ENCODE measurements at places on chromosomes 2 and 18. TPM values are rescaled to one million over a fixed set of nuclear protein-coding genes. Genes with fewer than 3 reads are reported as not detected.

Gene SOWAHC
- 12.6 TPM for total RNA-seq

Gene DSEL
- 17.3 TPM for total RNA-seq

Gene DSG3
- not detected for total RNA-seq

Gene SCLY
- 20.9 TPM for total RNA-seq

Gene CHRND
- total RNA-seq = not detected

Gene DSG4
- not detected for total RNA-seq

Gene LYG2
- total RNA-seq = not detected

Gene TEKT4
- not detected for total RNA-seq

Gene DNPEP
- 62.9 TPM for total RNA-seq

GRCh38 chr18:57627488-57627887, 5.9 kb upstream of the NARS1 start:
- no peak for DNase-seq

DNA sequence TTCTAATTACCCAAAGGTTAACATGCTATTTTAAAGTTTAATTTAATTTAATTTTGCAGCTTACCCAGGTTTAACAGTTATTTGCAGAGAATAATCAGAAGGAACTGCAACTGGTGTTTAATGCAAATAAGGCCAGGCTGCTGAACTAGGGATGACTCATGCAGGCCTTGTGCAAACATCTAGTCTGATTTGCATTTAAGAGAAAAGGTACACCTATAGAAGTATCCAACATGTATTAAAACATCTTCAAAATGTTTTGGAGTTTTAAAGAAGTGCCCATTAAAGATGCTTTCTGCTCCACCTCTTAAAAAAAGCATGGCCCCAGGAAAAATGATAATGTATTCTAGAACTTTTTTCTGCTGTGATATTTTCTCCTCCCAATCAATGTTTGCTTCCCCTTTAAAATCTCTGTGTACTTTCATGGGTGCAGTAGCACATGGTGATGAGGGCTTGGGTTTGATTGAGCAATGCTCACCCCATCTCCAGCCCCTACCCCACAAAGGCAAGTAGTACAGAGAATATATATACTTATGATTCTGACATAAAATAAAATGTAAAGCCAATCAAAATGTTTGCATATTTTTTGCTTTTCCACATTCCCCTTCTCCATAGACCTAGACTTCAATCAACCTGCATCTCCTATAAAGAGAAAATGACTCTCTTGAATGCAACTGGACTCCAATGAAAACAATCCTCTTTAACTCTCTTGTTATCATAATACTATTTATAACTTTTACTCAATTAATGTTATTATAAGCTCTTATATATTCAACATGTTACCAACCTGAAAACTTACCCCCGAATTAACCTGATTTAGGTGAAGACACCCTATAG, 54.1 kb downstream of the ATP8B1 start:
- DNase-seq = no peak

DNA sequence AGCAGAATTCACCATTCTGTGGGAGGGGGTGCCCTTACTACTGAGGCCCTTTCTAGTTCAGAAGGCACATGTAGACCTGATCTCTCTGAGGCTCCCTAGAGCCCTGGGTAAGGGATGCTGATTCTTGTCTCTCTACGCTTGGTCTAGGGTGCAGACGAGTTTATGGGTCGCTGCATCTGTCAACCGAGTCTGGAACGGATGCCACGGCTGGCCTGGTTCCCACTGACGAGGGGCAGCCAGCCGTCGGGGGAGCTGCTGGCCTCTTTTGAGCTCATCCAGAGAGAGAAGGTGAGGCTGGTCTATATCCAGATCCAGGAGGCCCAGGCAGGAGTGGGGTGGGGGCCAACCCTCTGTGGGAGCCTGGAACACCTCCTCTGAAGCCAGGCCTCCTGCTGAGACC, 147.2 kb downstream of the DYSF start:
- peak; percentile 51 for DNase-seq

DNA sequence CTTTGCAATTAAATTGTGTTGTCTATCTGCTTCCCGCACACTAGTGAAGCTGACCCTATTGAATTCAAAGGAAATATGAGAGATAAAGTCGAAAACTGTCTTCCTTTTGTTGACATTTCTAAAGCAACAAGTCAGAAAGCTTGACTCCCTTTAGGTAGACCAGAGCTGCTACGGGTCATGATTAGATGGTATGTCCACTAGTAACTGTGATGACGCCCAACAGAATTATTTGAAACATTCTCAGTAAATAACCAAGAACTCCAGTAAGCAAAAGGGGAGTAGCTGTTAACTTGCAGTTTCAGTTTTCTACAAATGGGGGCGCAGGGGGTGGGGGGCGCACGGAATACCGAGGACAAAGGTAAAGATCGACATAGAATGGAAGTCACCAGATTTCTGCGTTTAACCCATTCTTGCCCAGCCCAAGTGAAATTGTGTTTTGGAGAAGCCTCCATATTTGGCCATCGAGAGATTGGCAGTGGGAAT, 56.4 kb downstream of the CRIM1 start:
- DNase-seq = no peak

DNA sequence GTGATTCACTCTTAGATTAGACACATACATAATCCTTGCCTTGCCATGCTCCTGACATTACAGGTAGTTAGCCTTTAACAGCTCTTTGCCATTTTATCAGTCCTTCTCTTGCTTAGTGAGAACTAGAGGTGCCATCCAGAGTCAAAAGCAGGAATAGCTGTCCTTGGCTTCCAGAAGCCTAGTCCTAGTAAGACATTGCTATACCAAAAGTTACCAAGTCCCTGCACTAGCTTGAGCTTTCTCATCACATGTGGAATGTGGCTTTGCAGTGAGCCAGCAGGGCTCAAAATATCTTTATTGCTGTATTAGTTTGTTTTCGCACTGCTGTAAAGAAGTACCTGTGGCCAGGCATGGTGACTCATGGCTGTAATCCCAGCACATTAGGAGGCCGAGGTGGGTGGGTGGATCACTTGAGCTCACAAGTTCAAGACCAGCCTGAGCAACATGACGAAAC, 104.7 kb upstream of the NOSTRIN start:
- no peak for DNase-seq

- DNase-seq = peak; percentile 60
These were observed 1.6 kb downstream of the SPRED2 start for GRCh38 chr2:65430603-65431420.

DNA sequence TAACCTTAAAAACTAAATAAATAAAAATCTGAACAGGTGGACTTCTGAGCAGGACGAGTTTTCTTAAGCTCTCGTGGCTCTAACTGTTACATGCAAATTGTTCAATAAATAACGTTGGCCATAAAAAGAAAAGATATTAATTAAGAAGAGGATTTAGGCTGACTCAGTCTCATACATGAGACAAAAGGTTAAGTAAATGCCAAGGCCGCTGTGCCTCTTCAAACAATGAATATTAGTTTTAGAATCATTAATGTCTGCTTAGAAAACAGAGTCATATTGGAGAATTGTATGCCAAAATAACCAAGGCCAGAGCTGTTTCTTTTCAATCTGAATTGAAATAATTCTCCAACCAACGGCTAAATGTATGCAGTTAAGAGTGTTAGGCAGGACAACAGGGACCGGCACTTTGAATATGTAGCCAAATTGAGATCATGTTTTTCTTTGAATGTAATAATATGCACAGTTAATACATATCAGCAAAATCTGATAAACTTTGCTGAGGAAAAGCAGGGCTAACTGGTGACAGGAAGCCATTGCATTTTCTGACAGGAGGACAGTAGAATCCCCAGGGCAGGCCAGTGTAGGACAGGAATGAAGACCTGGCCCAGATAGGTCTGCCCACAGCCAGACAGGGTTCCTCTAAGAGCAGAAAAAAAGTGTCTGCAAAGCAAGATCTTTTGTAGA, 1041.4 kb upstream of the FANCL start:
- no peak for DNase-seq

- DNase-seq = no peak
These were observed 116.4 kb downstream of the ZNF516 start for GRCh38 chr18:76378526-76379215.

DNA sequence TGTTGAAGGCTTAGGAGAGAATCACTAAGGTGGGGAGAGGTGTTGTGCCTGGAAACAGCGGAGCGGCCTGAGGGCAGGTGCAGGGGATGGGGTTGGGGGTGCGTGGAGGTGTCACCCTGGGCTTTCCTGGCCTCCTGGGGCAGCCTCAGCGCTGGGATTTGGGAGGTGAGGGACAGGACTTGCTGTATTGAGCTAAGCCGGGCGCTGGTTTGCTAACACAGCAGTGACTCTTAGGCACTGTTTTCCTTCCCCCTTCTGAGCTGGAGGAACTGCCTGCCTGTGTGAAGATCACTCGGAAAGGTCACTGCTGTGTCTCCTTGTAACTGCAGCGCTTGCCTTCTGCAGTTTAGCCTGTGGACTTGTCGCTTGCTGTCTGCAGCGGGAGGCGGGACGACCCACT, 21.2 kb downstream of the PRELID3A start:
- DNase-seq = no peak

- DNase-seq = no peak
These were observed 176.9 kb upstream of the NABP1 start for GRCh38 chr2:191500884-191501560.

DNA sequence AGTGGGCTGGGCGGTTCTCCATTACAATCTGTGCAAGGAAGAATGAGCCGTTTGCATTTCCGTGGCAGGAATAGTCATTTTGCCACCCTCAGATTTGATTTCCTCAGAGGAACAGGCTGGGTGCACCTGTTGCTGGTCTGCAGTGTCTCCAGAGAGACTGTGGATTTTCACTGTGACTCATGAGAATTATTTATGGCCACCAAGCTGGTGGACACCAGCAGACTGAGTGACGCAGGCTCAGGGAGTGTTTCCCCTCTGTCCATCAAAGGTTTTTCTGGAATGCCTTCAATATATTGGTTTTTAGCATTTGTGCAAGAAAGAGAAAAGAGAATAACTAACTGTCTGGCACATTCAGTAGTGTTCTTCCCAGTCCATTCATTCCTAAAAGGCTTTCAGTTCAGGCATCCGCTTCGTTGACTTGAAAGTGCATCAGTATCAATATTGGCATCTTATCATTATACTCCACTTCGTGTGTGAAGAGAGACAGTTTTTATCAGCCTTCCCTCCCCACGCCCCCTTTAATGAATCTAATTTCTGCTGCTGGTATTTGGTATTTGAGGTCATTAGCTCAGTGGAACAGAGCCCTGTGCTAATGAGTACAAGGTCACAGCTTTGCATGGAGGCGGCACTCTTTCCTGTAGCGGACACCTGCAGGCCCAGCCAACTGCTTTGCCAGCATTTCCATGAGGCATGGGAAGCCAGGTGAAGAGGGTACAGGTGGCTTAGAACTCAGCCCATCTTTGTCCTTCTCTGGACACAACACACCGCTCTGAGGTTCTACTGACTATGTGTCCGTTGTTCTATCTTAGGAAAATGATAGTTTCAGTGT, 39.9 kb downstream of the PRKCE start:
- DNase-seq = no peak

- DNase-seq = no peak
These were observed 212.3 kb downstream of the BCL2 start for GRCh38 chr18:63107171-63107845.

DNA sequence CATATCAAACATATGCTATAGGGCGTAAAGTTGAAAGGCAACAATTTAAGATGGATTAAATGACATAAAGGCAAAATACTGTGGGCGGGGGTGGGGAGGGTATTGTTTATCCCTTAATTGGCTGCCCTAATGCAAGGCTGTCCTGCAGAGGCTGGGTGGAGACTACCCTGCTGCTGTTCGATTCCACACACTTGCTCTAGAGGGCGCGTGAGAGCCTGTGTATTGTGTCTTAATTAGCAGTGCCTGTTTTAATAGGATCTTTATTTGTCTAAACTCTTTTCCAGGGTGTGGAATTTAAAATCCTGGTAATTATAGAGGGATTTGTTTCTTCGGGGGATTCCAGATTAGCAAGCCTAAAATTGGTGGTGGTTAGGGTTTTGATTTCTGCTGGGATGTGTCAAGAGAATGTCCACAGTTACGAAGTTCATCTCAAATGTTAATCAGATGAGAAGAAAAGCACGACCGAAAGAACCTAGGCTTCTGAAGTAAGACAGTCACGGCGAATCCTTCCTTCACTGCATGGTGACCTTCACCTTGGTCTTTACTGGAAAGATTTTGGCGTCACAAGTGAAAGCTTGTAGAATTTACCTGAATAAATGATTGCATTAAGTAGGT, 103.5 kb upstream of the MAP3K20 start:
- DNase-seq = no peak

DNA sequence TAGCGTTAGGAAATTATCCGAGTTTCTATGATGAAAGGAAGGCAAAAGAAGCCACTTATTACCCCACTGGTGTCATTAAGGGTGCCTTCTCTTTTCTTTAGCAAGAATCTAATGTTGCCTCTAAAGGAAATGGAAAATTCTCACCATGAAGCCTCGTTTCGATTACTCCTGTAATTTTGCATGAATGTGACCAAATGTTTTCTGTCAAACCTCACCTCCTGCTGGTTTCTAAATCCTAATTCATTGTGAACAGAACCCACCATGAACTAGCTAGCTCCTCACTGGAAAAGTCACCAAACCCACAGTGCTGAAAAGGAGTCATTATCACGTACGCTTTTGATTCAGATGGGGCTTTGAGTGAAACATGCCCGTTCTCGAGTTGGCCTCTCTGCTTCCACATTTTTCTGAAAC, 119.9 kb downstream of the COPS8 start:
- DNase-seq = peak; percentile 88

DNA sequence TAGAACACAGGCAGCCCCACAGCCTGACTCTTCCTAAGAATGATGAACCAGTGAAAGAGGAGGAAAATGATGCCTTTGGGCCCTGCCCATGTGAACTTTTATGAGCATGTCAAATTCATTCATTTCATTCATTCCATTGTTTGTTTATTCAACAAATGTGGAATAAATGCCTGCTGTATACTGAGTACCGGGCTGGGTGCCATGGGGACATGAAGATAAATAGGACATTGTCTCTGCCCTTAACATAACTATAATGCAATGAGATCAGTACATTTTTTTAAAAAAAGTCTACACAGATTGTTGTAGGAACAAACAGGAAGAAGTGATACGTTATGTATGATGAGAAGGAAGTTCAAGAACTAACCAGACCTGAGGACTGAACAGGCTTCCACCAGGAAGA, 14.7 kb downstream of the MREG start:
- no peak for DNase-seq

- DNase-seq = no peak
These were observed 468 bp downstream of the PIKFYVE start for GRCh38 chr2:208266553-208266893.

- peak; percentile 22 for DNase-seq
These were observed 5.0 kb upstream of the MYL12B start for GRCh38 chr18:3256693-3257626.

- DNase-seq = no peak
These were observed 26.2 kb downstream of the PTPRM start for GRCh38 chr18:7593218-7593819.

DNA sequence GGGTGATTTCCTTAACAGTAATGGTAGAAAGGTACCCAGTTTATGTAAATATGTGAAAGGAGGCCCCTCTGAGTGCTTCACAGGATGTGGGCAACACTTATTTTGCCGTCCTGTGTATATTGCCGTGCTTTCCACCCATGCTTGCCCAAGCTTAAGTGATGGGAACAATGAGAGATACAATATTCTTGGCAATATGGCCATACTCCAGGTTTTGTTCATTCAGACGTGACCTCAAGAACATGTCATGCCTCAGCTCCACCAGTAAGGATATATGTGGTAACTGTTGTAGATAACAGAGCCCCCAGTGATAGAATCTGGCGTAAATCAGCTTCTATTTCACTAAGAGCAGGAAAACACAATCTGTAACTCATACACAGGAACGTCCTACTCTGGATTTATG, 318.7 kb downstream of the PTPRM start:
- DNase-seq = no peak
